Right renal pelvis (tissue), 4 donors: ENCODE measurements at places on chromosomes 7 and 10. TPM values are rescaled to one million over a fixed set of nuclear protein-coding genes. Genes with fewer than 3 reads are reported as not detected.

The OR2A42 gene
- polyA plus RNA-seq, result 1.1 TPM

The SPDYE16 gene
- polyA plus RNA-seq, result 2.3 TPM

The PLEKHS1 gene
- 0.08 TPM for polyA plus RNA-seq

The SUPV3L1 gene
- polyA plus RNA-seq, result 44.1 TPM

The TET1 gene
- 9.6 TPM for polyA plus RNA-seq

The ZCWPW1 gene
- polyA plus RNA-seq, result 5.5 TPM

The SPDYE9 gene
- 0.29 TPM for polyA plus RNA-seq

The CALML5 gene
- polyA plus RNA-seq, result not detected

The LHFPL3 gene
- 5.6 TPM for polyA plus RNA-seq

The INA gene
- 0.30 TPM for polyA plus RNA-seq

The FAM171A1 gene
- polyA plus RNA-seq, result 92.5 TPM

The SRGN gene
- 16.0 TPM for polyA plus RNA-seq

The HABP2 gene
- 0.48 TPM for polyA plus RNA-seq

The VDAC2 gene
- 268 TPM for polyA plus RNA-seq

The AVPI1 gene
- 4.5 TPM for polyA plus RNA-seq

The SH2D4B gene
- 0.07 TPM for polyA plus RNA-seq

GRCh38 chr10:1609648-1609970 is 127.7 kb downstream of the ADARB2 start:
- no peak for DNase-seq

DNA sequence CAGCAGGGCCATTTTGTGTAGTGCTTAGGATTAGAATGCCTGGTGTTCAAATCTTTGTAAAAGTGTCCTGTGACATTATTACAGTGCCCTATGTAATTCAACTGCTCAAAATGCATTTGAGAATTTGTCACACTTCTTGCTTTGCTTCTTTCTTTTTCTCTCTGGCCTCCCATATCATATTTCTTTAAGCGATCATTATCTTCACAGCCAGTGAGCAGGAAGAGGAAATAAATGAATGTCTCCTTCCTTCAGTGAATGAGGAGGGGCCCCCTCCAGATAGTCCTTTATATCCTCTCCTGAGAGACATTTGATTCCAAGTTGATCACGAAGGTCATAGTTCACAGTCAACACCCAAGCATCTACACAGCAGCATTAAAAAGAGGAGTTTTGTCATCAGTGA is 425.1 kb upstream of the NPVF start:
- no peak for DNase-seq

DNA sequence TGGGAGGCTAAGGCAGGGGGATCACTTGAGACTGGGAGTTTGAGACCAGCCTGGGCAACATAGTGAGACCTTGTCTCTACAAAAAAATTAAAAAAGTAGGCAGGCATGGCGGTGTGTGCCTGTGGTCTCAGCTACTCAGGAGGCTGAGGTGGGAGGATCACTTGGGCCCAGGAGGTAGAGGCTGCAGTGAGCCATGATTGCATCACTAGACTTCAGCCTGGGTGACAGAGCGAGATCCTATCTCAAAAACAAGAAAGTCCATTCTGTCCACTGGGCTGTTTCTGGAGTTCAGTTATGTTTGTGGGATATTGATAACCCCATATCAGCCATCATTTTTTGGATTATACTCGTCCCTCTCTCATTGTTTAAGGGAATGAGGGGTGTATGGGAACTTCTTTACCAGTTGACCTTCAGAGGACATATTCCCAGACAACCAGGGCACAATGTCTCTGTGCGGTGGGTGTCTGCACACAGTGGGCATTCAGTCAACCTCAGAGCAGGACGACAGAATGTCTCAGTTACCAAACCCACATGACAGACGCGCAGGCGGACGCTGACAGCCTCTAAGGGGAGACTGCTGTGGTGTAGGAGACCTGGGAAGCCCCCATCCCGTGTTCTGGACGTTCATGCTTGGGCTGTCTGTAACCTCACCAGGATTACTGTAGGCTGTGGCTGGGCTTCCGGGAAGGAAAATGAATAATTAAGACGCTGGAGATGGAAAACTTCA is 69.4 kb downstream of the CARD11 start:
- DNase-seq, result no peak

GRCh38 chr10:97542169-97543024 is 30.2 kb upstream of the ANKRD2 start:
- no peak for DNase-seq

DNA sequence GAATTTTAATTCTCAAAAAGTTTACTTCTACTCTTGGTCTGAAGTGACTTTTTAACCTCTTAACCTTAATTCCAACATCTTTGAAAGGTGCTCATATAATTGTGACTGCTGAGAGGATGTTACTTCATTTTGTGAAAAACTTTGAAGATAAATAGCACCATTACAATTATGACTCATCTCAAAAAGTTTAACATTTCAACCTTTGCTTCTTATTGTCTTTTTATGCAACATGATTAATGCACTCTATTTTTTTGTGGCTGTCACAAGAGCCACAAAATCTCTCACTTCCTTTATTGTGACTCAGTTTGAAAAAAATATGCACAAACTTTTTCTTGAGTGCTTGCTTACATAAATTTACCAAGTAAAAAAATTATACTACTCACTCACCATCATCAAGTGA is 383.1 kb downstream of the LRRTM3 start:
- no peak for DNase-seq

GRCh38 chr10:6201516-6201975 is 1.2 kb upstream of the PFKFB3 start:
- no peak for DNase-seq

- DNase-seq, result no peak
Measured at GRCh38 chr7:184294-185264, 7.8 kb upstream of the FAM20C start.

- DNase-seq, result no peak
Measured at GRCh38 chr7:91551377-91552175, 287.3 kb downstream of the FZD1 start.

DNA sequence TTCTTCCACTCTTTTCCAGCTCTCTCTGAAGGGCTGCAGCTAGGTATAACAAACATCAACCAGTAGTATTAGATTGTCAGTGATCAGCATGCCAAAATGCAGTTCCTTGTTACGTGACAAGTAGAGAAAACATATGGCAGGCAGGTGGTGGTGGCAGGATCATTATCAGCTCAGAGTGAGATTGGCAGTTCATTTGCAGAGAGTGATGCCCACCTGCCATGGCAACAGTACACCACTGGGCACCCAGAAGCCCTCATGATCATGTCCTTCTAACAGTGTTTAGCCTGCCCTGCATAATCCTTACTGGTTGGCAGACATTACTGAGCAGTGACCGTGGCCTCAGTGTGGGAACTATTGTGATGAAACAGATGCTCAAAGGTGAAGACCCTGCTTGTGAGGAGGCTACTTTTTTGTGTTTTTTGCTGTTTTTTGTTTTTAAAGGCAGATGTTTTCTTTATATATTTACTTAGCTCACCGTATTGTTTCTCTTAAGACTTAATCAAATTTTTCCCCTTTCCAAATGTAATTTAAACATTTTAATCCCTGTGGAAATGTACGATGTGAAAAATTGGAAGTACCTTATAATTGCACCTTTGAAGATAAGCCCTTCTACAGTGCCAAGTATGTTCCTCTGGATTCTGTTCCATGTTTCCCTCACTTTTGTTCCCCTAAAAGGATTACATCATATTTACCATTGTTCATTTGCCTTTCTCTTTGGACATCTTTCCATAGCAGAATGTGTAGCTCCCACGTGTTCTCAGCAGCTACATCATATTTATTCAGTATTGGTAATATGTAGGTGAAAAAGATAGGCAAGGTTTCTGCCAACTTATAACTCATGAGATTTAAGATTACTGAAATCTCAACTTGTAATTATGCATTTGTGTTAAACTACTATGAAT is 179.6 kb downstream of the SND1 start:
- DNase-seq, result no peak

DNA sequence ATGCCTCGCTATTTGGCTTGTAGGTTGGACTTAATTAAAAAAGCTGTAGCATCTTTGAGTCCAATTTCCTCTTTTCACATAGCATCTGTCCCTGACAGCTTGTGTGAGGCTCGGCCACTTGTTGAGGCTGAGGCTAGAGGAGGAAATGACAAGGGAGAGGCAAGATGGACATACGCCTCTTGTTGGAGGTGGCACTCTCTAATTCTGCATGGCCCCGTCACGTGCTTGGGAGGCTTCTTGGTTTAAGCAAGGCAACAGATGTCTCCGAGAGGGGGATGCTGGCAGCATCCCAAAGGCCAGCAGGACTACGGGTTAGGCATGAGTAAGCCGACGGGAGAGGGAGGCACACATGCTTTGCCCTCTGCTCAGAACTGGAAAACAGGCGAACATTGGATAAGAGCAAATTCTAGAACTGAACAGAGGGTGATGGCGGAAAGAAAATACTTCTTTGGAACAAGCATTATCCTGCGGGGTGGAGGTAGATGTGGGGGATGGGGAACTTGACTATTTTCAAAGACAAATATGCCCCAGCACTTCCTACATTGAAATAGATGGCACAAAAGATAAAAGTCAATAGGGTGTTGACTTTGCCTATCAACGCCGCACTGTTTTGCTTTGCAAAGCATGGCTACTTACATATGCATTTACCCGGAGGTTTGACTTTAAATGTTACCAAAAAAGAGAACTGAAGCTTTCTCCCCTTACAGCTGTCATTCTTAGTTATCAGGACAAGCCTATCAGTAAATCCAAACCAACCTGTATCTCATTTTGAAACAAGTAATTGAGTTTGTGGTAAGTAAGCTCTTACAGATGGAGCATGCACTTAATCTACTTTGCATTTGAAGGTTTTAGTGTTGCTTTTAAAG is 94.8 kb downstream of the CHN2 start:
- no peak for DNase-seq

- DNase-seq, result no peak
Measured at GRCh38 chr7:21984042-21984441, 38.3 kb upstream of the CDCA7L start.

DNA sequence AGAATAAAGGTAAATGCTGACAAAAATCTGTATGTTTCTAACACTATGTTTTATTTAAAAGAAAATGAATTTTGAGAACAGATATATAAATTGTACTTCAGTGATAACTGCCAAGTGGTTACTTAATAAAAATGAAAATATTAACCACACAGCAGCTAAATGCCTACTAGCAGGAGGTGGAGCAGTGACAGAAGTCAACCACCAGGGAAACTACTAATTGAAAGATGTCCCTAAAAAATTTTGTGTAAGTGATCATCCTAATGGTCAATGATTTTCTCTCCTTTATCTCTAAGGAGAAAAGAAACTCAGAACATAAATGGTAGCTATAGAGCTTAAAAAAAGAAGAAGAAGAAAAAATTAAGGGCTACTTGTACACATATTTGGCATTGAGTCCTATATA is 22.9 kb downstream of the WNT16 start:
- no peak for DNase-seq

GRCh38 chr10:19412531-19412930 is 363.9 kb downstream of the MALRD1 start:
- no peak for DNase-seq

DNA sequence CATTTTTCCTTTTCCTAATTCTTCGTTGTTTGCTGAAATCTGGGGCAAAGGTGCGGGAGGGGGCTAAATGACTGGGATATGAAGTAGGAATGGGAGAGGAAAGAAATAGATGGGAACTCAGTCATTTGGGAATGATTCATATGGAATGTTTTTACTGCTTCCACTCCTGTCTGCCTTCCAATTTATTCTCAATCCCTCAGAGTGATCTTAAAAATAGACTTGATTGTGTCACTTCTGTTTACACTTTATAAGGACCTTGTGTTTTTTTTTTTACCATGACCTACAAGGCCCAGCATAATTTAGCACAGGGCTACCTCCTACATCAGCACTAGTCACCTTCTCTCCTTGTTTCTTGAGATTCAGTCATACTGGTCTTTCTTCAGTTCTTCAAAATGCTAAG is 97.9 kb downstream of the PTEN start:
- DNase-seq, result no peak

- no peak for DNase-seq
Measured at GRCh38 chr10:45370202-45370955, 3.6 kb upstream of the ALOX5 start.

GRCh38 chr10:130958003-130958402 is 353.5 kb downstream of the TCERG1L start:
- DNase-seq, result no peak

DNA sequence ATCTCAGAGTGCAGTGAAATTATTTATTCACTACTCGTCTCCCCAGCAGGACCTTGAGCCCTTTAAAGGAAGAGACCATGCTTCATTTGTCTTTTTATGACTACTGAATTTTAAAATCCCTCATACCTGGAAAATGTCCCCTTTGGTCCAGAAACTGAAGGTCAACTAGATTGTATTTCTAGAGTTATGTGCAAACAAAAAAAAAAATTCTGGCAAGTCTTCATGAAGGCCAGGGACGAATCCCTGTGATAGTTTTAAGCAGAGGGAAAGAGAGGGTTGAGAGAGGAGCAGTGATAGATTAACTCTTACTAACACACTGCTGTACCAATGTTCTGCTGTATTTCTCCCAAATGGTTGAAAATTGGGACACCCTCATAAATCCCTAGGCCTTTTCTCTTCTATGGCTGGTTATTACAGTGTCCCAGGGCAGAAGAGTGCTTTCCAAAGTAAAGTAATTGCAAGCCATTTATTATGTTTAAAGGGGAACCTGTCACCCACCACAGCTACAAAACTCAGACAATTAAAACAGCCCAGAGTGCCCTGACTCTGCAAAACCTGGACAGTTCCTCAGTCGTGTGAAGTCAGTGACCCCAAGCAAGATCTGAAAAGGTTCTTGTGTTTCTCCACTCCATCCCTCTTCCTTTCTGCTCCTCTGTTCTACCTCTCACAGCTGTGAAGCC is 182.8 kb upstream of the AOAH start:
- DNase-seq, result no peak

DNA sequence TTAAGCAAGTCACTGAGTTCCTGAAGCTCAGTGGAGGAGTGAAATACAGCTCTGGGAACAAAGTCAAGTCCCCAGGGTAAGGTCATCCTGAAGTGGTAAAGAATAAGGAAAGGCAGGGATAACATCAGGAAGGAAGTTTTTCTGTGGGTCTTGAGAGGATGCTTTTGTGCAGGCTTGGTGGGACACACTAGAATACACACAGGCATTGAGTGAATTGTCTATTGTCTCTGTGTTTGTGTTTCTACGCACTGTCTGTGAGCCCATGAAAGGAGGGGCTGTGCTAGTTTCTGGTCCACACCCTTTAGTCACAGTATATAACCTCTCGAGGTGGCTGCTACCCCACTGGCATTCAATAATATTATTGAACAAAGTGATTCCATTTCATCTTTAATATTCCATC is 95.8 kb upstream of the ABCB5 start:
- no peak for DNase-seq

GRCh38 chr7:73833251-73833919 is 2.6 kb downstream of the CLDN4 start:
- DNase-seq, result no peak
